ENCODE measurements at places on chromosomes 12 and 14. TPM values are rescaled to one million over a fixed set of nuclear protein-coding genes. Genes with fewer than 3 reads are reported as not detected.

Gene VDR
- 8.2 TPM for total RNA-seq

Gene FRMD6
- 524 TPM for total RNA-seq

Gene AKAP3
- 1.3 TPM for total RNA-seq

Gene FOXA1
- total RNA-seq: not detected

Gene AVPR1A
- total RNA-seq: not detected

Gene DAO
- not detected for total RNA-seq

Gene OR6C2
- total RNA-seq: not detected

Gene ASB2
- 0.86 TPM for total RNA-seq

Gene SLC17A8
- total RNA-seq: not detected

Gene GYS2
- total RNA-seq: not detected

Gene P2RX4
- 15.1 TPM for total RNA-seq

Gene SERPINA3
- not detected for total RNA-seq

Gene TMEM233
- not detected for total RNA-seq

Gene PRIMA1
- not detected for total RNA-seq

Gene TAS2R9
- total RNA-seq: not detected

Gene C12orf54
- total RNA-seq: not detected

Gene RD3L
- not detected for total RNA-seq

Gene ADAM20
- 0.86 TPM for total RNA-seq

Gene SLC6A13
- not detected for total RNA-seq

Gene PSME2
- 151 TPM for total RNA-seq

Gene CLEC9A
- not detected for total RNA-seq

Gene PLCZ1
- total RNA-seq: not detected

Gene ZFHX2
- total RNA-seq: under 0.01 TPM

Gene ASPG
- total RNA-seq: not detected

Gene ACOT4
- 1.7 TPM for total RNA-seq

Gene KRT6B
- not detected for total RNA-seq

Gene B3GNT4
- under 0.01 TPM for total RNA-seq

Gene LHX5
- not detected for total RNA-seq

Gene GLIPR1L1
- total RNA-seq: not detected

Gene BICDL1
- total RNA-seq: 1.7 TPM

Gene MBIP
- total RNA-seq: 13.9 TPM

Gene TTC8
- 23.8 TPM for total RNA-seq

Gene CISTR
- not detected for total RNA-seq

Gene NFATC4
- 56.4 TPM for total RNA-seq

Gene RASAL1
- total RNA-seq: not detected

Gene RNU4-1
- total RNA-seq: under 0.01 TPM

Gene CSAD
- 5.5 TPM for total RNA-seq

Gene WIF1
- total RNA-seq: not detected

Gene IRAK3
- total RNA-seq: 2.6 TPM

Gene PTGDR
- total RNA-seq: 0.32 TPM

Gene TMEM229B
- total RNA-seq: 0.64 TPM

Gene VSIG10
- total RNA-seq: 22.5 TPM

Gene C14orf39
- total RNA-seq: not detected

Gene CD27
- under 0.01 TPM for total RNA-seq

Gene GPD1
- under 0.01 TPM for total RNA-seq

Gene FAM90A1
- not detected for total RNA-seq

Gene HSPB8
- total RNA-seq: 22.0 TPM

Gene CHGA
- not detected for total RNA-seq

All from fibroblast of villous mesenchyme (primary cell).